ENCODE measurements at places on chromosomes 4 and X.
A peak's percentile ranks its signal among the peaks of the same experiment; 100 is the strongest.

GRCh38 chr4:185205697-185206342 is 2.0 kb upstream of the CFAP97 start:
- no peak for DNase-seq

DNA sequence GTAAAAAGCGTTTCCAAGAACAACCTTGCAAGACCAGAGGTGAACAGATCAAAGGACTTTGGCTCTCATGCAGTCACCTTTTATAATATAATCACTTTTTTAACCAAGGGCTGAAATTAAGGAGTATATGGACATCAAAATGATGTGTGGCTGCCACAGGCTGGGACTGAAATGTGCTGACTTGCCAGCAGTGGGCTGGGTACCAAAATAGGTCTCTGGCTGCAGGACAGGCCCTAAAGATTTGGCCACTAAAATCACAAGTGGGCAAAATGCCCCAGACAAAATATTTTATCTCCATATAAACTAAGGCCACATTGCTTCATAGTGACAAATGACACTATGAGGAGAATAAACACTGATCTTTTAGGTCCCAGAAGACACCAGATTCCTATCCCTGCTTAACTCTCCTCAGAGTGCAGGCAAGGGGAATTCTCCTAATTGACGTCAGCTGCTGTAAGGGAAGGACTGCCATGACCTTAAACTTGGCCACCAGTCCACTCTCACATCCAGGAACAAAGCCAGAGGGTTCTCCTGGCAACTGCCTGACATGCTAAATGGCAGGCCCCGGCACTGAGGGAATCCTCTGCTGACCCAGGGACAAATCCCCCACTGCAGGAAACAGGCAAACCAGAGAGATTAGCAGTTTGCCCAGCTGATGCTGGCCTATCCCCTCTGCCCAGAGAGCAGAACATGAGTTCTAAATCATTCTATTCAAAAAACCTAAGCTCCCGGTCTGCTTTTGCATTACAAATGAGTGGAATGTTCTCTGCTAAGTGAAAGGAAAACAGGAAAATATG is 155.8 kb downstream of the PPP3CA start:
- no peak for DNase-seq

- DNase-seq, result no peak
Measured at GRCh38 chr4:6951880-6952381, 42.3 kb downstream of the TBC1D14 start.

DNA sequence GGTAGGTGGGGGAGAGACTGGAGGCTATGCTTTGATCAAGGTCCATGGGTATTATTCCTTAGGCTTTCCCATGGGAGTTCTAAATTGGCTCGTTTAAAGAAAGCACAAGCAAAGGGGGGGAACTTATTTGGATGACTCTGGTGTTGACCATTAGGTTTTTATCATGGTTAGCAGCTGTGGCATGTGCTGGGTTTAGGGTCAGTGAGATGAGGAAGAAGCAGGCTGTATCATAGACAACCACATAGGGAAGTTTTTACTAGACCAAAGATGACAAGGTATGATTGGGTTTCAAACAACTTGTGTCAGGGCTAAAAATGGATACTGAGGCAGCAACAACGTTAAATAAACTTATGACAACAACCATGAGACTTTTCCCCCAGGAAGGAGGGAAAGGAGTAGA is 97.7 kb downstream of the DNAAF6 start:
- no peak for DNase-seq

DNA sequence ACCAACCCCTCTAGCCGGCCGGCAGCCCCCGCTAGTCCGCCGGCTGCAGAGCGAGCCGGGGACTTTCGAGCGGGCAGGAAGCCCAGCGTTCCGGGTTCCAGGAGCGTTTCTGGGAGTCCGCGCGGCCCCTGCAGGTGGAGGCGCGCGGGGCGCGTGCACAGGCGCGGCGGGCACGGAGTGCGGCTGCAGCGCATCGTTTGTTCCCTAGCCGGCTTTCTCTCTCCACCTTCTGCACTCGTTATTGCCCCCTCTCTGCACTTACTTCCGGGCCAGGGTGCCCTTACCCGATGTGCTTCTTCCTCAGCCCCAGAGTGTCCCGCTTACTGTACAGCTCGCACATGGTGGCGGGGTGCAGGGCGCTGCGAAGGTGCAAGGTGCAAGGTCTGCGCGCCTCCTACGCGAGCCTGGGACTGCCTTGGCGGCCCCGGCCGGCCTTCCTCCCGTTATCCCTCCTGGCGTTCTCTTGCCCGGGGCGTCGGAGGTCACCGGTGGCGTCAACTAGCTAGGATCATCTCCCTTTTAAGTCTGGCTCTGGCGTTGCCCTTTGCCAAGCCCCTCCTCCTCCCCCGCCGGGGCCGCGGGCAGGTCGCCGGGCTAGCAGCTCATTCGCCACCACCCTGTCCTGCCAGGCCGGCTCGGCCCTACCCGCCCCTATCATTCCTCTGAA is at the start of gene ETNPPL:
Gene ETNPPL (minus strand): TSS at position 495 of the 667 bp plus-strand sequence. CDS start 155 bp downstream, at position 340.
- DNase-seq, result peak; percentile 77

DNA sequence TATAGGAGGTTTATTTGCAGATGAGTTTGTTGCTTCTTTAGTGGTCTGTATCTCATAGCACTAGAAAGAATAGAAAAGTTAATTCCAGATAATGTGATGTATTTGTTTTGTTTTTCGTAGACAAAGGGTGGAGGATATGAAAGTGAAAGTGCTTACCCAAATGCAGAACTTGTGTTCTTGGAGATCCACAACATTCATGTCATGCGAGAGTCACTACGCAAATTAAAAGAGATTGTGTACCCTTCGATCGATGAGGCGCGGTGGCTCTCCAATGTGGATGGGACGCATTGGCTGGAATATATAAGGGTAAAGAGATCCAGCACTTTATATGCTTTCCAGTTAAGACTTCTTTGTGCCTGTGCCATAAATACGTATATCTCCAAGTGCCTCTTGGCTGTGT is 43.3 kb downstream of the MTMR1 start:
- DNase-seq, result no peak

DNA sequence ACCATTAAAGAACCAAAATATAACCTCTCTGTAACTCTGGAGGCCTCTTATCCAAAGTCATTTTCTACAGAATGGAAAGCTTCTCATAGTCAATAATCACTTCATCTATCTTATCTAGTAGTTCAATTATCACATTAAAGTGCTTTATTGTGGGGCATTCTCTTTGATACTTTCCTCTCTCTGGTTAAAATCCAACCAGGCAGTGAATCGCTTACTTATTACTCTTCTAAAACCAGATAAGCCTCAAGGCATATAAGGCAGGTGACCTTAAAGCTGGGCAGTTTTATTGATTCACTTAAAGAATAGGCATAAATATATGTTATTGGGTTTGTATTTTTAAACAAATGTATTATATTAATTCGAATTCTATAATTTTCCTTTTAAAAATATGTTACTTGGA is 2162.1 kb upstream of the TENM3 start:
- no peak for DNase-seq

DNA sequence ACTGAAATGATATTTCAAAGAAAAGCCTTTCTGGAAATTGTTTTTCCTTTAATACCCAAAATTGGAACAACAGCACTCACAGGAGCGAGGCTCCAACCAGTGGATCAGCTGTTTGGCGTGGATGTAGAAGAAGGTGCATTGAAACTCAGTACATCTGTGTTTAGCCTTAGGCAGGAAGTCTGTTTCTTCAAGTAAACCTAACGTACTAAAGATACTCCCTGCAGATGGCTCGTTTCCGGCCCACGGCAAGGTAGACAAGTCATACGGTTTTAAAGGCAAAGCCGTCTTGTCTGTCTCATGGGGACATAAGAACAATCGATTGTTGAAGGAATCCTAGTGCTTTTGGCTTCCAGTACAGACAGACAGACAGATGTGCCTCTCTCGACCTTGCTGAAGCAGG is 50.0 kb upstream of the CLCN4 start:
- no peak for DNase-seq

GRCh38 chrX:144586756-144587155 is 660.5 kb upstream of the SPANXN1 start:
- no peak for DNase-seq

DNA sequence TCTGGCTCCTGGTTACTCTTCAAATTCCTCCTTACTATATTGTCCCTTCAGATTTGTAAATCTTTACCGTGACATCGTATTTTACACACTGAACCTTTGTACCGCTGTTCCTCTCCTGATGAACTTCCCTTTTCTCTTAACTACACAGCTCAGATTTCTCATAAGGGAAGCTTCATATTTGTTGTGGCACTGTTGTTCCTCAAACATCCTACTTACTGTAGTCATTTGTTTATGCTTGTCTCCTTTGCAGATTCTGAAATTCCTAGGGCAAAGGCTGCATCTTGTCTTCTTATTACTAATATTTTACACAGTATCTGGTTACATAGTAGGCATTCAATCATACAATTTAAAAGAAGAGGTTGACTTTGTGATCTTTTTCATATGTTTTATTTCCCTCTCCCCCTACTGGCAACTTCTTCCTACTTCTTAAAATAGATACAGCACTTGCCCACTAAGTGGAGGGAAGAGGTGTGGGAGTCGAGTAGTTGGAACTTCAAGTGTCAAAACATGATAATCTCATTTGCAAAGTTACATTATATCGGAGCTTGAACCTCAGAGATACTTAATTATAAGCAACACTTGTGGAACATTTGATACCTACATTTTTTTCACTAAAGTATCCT is 50.0 kb downstream of the TET2 start:
- no peak for DNase-seq

- no peak for DNase-seq
Measured at GRCh38 chr4:85029453-85029852, 63.0 kb upstream of the WDFY3 start.

GRCh38 chr4:116180157-116180601 is 905.2 kb downstream of the TRAM1L1 start:
- DNase-seq, result no peak

- DNase-seq, result no peak
Measured at GRCh38 chr4:41569961-41570360, 32.0 kb downstream of the LIMCH1 start.

DNA sequence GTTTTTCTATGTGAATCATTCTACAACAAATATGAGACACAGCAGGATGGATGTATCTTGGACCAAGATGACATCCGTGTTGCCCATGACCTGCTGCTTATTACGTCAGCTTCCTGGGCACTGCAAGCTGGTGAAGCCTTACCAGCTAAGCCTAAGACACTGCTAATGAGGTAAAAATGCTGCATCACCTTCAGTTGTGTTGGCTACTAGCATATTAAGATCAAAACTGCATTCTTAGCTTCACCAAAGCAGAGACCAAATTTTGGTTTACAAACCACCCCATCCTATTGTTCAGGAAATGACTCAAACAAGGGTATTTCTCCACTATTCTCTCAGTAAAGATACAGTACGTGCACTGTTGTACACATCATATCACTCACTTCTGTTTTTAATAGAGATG is 50.3 kb downstream of the MAML3 start:
- DNase-seq, result no peak

- no peak for DNase-seq
Measured at GRCh38 chr4:103318327-103318726, 120.2 kb upstream of the CENPE start.

DNA sequence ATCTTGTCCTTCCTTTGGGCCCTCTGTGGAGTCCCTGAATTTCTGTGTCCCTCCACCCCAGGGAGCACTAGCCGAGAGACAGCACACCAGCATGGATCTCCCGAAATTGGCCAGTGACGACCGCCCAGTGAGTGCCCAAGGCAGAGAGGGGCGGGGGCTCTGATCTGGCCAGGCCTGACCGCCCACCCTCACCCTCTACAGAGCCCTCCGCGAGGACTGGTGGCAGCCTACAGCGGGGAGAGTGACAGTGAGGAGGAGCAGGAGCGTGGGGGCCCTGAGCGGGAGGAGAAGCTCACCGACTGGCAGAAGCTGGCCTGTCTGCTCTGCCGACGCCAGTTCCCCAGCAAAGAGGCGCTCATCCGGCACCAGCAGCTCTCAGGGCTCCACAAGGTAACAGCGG is 8.4 kb upstream of the UBA1 start:
- DNase-seq, result no peak

GRCh38 chr4:120613778-120614177 is 308.7 kb downstream of the PRDM5 start:
- DNase-seq, result no peak

DNA sequence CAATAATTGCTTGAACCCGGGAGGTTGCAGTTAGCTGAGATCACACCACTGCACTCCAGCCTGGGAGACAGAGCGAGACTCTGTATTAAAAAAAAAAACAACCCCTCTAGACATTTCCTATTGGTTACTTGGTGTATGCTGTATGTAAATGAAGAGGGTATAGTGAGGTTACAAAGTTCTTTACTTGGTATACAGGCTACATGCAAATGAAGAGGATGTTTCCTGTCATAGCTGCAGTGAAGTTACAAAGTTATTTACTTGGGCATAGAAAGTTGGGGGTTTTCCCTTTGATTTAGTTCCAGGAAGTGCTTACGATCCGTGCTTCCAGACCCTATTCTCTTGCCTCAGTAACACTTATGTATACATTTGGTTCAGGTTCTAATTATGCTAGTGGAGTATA is 38.4 kb upstream of the CLNK start:
- DNase-seq, result no peak

Data from nephron progenitor cell (in vitro differentiated cells).